ENCODE measurements at places on chromosomes 12 and 14. TPM values are rescaled to one million over a fixed set of nuclear protein-coding genes. Genes with fewer than 3 reads are reported as not detected.

The GIT2 gene
- total RNA-seq: 14.9 TPM

The ATG2B gene
- total RNA-seq: 7.9 TPM

The TMTC2 gene
- total RNA-seq: 3.1 TPM

The SLCO1B3 gene
- total RNA-seq: not detected

The CAPZA3 gene
- total RNA-seq: not detected

The ASIC1 gene
- 3.5 TPM for total RNA-seq

The TRIM9 gene
- total RNA-seq: 0.30 TPM

Data from hair follicular keratinocyte (primary cell).